ENCODE measurements at places on chromosomes 3 and 15. TPM values are rescaled to one million over a fixed set of nuclear protein-coding genes. Genes with fewer than 3 reads are reported as not detected.

The WNT5A gene
- polyA plus RNA-seq, result 44.2 TPM

The PLA2G4E gene
- 0.04 TPM for polyA plus RNA-seq

The GP9 gene
- polyA plus RNA-seq, result 2.4 TPM

The FAM43A gene
- 6.5 TPM for polyA plus RNA-seq

The HYAL3 gene
- polyA plus RNA-seq, result 3.8 TPM

The SHC4 gene
- polyA plus RNA-seq, result 3.5 TPM

The CCR8 gene
- not detected for polyA plus RNA-seq

The CLDN18 gene
- polyA plus RNA-seq, result 1.4 TPM

The TMEM212 gene
- polyA plus RNA-seq, result not detected

The GP5 gene
- 0.58 TPM for polyA plus RNA-seq

The ELL3 gene
- polyA plus RNA-seq, result 3.0 TPM

The OR5K2 gene
- 0.35 TPM for polyA plus RNA-seq

The PDIA3 gene
- 652 TPM for polyA plus RNA-seq

DNA sequence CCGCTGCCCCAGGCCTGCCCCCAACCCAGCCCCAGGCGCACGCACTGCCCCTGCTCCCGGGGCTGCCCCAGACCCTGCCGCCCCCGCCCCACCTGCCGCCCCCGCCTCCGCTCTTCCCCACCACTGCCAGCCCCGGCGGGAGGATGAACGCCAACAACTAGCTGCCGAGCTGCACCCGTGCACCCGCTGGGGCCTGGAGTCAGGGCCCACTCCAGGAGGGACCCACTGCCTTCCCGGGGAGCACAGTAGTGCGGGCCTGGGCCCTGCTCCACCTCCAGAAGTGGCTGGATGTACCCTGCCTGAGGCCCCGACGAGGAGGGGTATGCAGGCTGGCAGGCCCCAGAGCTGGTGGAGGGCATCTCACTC, 10.9 kb downstream of the ZBTB47 start:
- no peak for DNase-seq

- DNase-seq, result no peak
These were observed 92.8 kb downstream of the OCA2 start for GRCh38 chr15:28006116-28006905.

GRCh38 chr15:79595306-79595705, 163.2 kb downstream of the MINAR1 start:
- no peak for DNase-seq

DNA sequence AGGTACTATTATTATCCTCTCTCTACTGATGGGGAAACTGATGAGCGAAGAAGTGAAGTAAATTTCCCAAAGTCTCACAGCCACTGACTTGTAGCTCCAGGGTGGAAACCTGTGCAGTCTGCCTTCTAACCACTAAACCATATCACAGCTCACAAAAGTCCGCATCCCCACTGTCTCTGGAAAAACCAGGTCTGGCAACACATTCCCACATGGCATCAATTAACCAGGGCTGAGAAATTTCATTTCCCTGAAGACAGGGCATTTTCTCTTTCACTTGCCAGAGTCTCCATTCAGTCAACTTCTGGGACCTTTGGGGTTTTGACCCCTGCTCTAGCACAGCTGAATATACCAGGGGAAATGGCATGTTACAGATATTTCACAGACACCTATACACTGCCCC, 26.5 kb downstream of the FBXO40 start:
- no peak for DNase-seq

- no peak for DNase-seq
These were observed 35.4 kb downstream of the ARHGAP31 start for GRCh38 chr3:119329551-119329950.

DNA sequence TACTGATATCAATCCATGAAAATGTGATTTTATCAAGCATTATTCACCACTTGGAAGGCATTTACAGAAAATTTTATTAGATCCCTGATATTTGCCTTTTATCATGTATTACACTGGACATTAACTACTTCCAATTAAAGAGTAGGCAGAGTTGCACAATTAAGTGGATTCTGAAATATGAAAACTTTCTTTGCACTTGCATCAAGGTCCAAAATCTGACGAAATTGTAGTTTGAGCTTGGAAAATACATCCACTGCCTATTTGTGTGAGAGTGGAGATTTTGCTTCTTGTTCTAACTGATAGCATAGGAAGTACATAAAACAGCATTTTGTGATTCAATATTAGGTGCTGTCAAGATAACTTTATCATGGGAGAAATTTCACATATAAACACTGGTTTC, 49.6 kb upstream of the SLC12A8 start:
- DNase-seq, result no peak

- no peak for DNase-seq
These were observed 90.6 kb downstream of the IQSEC1 start for GRCh38 chr3:12982619-12983101.

DNA sequence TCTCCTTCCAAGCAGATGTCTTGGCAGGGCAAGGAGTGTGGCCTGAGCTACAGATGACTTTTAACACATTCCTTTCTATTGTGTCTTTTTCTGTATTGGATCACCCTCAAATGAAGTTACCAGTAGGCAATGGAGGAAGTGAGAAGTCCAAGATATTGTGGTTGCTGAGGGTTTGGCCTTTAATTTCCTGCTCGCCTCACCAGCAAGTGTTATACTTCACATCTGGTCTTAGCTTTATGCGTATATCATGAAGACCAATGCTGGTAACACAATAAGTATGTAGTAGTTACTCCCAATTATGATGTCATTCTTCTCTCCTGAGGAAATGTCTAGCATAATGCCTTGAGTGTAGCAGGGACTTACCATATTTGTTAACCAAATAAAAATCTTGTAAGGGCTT, 179.9 kb downstream of the ZIC1 start:
- DNase-seq, result no peak

GRCh38 chr15:88805031-88805780, 2.0 kb downstream of the ACAN start:
- DNase-seq, result no peak

GRCh38 chr3:133452641-133453319, 52.9 kb downstream of the BFSP2 start:
- DNase-seq, result no peak

DNA sequence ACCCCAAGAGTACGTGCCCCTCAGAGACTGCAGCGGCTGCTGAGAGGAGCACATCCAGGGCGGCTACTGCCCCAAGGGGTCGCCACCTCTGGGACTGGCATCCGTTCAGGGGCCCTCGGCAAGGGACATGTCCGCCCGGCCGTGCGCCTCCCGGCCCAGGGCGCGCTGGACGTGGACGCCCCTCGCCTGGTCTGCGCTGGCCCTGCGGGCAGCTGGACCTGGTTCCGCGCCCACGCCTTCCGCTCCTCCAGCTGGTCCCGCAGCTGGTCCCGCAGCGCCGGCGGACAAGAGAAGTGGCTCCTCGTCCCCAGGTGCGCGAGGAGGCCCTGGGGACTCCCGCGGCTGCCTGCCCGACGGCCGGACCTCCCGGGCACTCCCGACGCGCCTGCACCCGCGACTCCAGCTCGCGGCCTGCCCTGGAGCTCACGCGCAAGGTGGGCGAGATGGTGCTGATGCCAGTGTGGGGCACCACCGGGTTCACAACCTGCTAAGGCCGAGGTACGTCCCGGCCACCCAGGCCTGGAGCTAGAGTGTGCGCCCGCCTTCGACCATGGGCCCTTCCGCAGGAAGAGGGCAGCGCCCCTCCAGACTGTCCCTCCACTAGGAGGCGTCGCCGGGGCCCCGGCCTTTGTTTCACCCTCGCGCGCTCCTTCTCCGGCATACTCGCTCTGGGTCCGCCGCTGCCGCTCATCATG, 14.4 kb upstream of the GP9 start:
- no peak for DNase-seq

DNA sequence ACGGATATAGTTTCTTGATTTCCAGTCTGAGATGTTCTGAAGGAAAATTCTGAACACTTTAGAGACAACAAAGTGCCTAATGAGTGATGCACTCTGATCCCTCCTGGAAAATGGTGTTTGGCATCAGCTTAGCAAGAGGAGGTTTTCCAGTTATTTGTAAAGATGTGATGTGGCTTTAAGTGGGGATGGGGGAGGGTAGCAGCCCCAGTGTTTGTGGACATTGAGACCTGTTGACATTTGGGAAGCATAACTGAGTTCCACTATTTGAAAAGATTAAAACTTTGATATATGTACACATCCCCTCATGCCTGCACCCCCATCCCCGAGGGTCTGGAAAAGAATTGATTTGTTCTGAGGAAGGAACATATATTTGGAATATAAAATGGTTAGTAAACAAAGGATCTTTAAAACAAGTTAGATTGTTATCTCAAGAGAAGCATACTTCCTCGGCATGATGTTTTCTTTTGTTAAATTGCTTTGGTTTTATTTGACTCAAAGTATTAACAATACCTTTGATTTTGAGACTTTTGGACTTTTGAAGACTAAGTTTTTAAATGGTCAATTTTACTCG, 6.5 kb downstream of the IGF1R start:
- DNase-seq, result no peak

GRCh38 chr3:32996755-32997091, 45.3 kb downstream of the CCR4 start:
- DNase-seq, result no peak
